ENCODE measurements at places on chromosomes 7 and 10. TPM values are rescaled to one million over a fixed set of nuclear protein-coding genes. Genes with fewer than 3 reads are reported as not detected.

LGI1 gene
- total RNA-seq: 1.1 TPM

BCCIP gene
- 87.3 TPM for total RNA-seq

OR6B1 gene
- not detected for total RNA-seq

DNA sequence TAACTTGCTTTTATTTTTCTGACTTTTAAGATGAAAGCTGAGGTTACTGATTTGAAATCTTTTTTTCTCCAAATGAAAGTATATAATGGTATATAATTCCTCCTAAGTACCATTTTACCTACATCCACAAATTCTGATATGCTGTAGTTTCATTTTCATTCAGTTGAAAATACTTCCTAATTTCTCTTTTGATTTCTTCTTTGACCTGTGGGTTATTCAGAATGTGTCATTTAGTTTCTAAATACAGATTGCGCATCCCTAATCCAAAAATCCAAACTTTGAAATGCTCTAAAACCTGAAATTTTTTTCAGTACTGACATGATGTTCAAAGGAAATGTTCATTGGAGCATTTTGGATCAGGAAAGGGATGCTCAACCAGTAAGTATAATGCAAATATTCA, 168.7 kb downstream of the CELF2 start:
- no peaks in the 10 kb centered on the region for H3K4me1 ChIP-seq
- DNase-seq: no peak
- H3K27ac ChIP-seq: no peak overlapping the region

GRCh38 chr10:31299119-31299518, 19.9 kb upstream of the ZEB1 start:
- H3K4me3 ChIP-seq: no peak overlapping the region
- no peak for DNase-seq

GRCh38 chr7:91946549-91946948, 5.9 kb downstream of the AKAP9 start:
- DNase-seq: no peak
- no peaks in the 10 kb centered on the region for H3K27me3 ChIP-seq
- H3K4me1 ChIP-seq: peaks cover 3% of the 10 kb centered on the region
- peaks cover 1% of the 10 kb centered on the region for H3K36me3 ChIP-seq

DNA sequence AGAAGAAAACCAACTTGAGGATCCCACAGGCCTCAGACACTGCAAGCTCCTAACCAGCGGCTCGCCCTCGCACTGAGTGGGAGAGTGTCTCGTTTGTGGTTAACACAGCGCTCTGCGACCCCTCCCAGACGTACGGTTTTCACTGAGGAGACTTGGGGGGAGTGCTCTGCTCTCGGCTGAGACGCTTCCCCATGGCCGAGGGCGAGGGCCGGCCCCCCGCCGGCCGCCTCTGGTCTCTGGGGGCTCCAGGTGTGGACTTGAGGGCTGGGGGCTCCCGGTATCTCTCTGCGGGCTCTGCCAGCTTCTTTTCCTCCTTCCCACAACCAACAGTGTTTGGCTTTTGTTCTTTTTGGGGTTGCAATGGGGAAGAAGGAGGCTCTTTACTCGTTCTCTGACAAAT, 118.7 kb downstream of the LARP4B start:
- no peaks in the 10 kb centered on the region for H3K27me3 ChIP-seq
- H3K36me3 ChIP-seq: peaks cover 15% of the 10 kb centered on the region
- H3K27ac ChIP-seq: no peak overlapping the region
- DNase-seq: no peak
- H3K4me1 ChIP-seq: no peaks in the 10 kb centered on the region
